ENCODE measurements at places on chromosomes 16 and 17. TPM values are rescaled to one million over a fixed set of nuclear protein-coding genes. Genes with fewer than 3 reads are reported as not detected.

SIRT7 gene
- total RNA-seq, result 8.5 TPM

ENPP7 gene
- not detected for total RNA-seq

TMEM235 gene
- total RNA-seq, result not detected

EVPLL gene
- total RNA-seq, result not detected

ESRP2 gene
- total RNA-seq, result 0.14 TPM

ZG16 gene
- not detected for total RNA-seq

KRTAP2-2 gene
- not detected for total RNA-seq

DCTPP1 gene
- total RNA-seq, result 31.9 TPM

NPTX1 gene
- not detected for total RNA-seq

TOM1L1 gene
- total RNA-seq, result 9.0 TPM

KCNAB3 gene
- 0.30 TPM for total RNA-seq

KRTAP4-9 gene
- not detected for total RNA-seq

GRIN2C gene
- 0.52 TPM for total RNA-seq

GRIN2A gene
- total RNA-seq, result 2.4 TPM

ZNF205 gene
- 8.0 TPM for total RNA-seq
